Activated CD4-positive, alpha-beta memory T cell treated with anti-CD3 and anti-CD28 coated beads, Interleukin-2, amount 10 ng/mL, durations not matched to agents 7 days and 5 days (primary cell): ENCODE measurements at places on chromosomes 13 and 19.

- no peak for DNase-seq
Measured at GRCh38 chr19:17035842-17036424, 9.3 kb upstream of the CPAMD8 start.

DNA sequence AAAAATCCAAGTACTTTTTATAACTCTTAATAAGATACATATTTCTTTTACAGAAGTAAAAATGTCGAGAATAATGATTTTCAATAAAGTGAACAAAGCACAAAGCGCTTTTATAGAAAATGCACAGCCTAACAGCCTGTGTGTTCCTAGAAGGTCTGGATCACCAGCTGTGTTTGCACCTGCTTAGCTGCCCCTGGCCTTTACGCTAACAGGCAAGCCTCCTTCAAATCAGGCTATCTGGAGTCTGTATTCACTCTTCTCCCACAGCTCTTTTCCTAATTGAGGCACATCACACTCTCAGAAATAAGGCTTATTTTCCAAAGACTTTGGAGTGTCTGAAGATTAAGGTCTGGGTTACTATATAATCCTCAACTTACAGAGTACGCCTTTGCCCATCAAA lies 183.1 kb downstream of the LHFPL6 start:
- no peak for DNase-seq

DNA sequence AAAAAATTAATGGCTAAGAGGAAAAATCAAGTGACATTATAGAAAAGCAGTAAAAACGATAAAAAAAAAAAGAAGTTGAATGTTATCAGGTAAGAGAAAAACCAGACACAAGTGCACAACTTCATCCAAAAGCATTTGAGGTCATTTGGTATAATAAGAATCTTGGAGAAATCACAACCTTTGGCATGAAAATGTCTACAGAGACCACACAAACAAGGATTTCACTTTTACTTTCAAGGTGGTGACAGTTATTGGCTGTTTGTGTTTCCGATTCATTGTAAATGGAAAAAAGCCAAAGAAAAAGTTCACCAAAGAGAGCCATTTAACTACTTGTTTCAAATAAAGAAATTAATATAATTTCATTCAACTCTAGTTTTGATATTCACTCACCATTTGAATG lies 1193.5 kb downstream of the PCDH9 start:
- DNase-seq, result no peak

- DNase-seq, result no peak
Measured at GRCh38 chr13:65907666-65908525, 1322.2 kb downstream of the PCDH9 start.
